Fibroblast of the aortic adventitia (primary cell): ENCODE measurements at places on chromosomes 7 and 10. TPM values are rescaled to one million over a fixed set of nuclear protein-coding genes. Genes with fewer than 3 reads are reported as not detected.

DNA sequence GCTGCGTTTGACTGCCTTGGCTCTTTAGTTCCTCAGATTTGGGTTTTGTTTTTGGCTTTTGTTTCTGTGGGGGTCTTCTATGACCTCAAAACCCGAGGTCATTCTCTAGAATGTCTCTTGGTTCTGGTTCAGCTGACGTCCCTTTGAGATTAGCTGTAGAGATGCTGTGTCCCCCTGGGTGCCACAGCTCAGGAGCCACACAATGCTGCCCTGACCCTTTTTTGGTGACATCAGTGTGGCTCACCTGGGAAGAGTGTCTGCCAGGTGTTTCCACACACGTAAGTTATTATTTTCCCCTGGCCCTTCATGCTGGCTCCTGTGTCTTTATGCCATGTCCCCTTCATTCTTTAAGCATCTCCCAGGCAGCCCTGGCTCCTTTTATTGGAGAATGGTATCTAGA lies 89.8 kb upstream of the DDC start:
- DNase-seq, result no peak

The COL13A1 gene
- total RNA-seq, result 6.0 and 10.7 TPM in 2 replicates

DNA sequence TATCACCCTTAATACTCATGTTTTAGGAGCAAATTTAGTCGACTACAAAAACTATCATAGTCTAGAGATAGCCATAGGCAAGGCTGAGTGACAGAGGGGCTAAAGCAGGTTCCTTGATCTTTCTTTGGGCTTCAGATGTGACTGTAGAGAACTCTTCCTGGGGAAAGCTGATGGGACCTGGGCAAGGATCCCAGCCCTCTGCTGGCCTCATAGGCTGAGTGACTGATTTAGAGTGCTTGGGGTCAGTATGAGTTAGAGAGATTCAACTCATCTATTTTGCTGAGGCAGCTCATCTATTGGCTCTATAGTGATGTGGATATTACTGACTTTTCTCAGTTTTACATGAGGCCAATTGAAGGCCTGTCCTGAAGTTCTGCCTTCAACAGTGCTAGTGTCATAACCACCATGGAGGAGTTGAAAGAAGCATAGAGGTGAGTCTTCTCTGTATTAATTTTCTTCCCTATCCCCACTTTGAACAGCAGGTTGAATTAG lies 81.6 kb downstream of the SAMD9 start:
- DNase-seq, result no peak

The SH2D4B gene
- total RNA-seq, result not detected in 2 replicates

DNA sequence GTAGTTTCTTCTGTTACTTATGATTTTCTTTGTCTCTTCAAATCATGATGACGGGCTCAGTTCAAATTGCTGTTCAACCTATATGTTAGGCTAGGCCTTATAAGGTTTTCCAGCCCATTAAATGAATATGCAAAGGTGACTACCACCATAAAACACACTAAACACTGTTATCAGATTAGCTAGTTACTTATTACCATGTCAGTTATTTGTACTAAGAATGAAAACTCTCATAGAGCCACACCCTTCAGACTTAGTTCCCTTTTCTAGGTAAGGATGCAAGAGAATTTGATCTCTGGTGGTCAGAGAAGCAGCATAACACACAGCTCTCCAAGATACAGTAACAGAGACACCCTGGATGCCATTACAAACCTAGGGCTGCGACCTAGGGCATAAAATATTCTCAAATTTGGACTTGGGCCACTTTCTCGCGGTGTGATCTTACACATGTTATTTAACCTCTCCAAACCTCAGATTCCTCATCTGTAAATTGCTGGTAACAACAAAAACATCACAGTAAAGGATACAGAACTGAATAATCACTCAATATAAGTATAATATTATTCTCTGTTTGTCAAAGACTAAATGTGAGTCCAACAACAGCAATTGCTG lies 35.6 kb downstream of the ANKMY2 start:
- no peak for DNase-seq

DNA sequence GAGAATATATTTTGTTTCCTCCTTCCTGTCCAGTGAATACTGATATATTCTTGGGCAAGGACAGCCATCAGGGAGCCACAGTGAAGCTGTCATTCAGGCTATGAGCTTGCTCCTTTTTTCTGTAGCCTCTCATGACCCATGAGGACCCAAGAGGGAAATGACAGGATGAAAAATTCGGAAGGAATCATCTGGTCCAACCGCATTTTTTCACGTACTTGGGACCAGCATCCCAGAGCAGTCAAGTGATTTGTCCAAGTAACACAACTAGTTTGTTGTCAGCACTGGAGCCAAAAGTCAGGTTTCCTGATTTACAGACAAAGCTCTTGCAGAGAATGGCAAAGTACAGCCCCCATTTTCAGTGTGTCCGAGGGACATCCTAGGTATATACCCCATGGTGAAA lies 47.2 kb upstream of the AGBL3 start:
- DNase-seq, result no peak

DNA sequence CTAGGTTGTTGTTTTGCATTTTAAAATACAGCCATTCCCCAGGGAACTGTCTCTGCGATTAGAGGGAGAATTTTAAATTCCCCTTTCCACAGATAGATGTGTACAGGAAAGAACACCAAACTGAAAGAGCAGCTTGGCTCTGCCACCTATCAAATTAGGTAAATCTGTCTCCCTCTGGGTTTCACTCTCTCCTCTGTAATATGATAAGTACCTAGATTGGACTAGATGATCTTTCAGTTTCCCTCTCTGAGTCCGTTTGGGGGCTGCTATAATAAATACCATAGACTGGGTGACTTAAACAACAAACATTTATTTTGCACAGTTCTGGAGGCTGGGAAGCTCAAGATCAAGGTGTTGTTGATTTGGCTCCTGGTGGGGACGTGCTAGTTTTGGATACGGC lies 186.0 kb downstream of the KIF20B start:
- DNase-seq, result no peak

DNA sequence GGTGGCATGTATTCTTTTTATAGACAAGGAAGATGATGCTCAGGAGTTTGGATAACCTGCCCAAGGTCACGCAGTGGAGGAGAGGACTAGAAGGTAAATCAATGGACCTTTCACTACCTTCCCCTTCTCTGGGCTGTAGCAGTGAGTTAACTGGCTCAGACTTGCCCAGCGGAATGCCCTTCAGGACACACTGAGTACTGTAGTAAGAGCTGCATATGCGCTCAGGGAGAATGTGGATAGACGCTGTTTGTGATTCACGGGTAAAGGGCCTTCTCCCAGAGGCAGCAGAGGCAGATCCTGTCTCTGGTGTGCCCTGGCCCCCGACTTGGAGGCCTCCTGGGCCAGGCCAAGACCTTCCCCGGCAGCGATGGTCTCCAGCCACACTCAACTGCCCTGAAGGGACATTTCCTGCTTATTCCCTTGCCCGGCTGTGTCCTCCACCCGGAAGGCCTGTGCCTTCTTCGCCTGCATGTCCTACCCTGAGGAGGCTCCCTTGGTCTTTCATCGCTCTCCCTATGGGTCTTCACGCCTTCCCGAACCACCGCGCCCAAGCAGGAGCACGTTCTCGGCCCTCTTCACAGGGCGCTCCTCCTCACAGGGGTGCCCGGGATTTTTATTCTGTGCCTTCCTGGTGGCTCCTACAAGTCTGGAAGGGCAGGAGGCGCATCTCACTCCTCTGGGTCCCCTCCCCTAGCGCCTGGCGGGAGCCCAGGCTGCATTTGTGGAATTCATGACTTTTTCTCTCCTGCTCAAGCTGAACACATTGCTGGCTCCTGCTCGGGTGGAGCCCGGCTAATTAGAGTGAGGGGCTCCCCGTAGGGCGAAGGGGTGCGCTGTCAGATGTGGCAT lies 1.8 kb upstream of the IKZF1 start:
- no peak for DNase-seq

GRCh38 chr7:157875230-157876179 lies 538.7 kb downstream of the DNAJB6 start:
- DNase-seq, result no peak

- no peak for DNase-seq
Measured at GRCh38 chr10:104085801-104086400, at the start of gene COL17A1. TSS of gene COL17A1 (minus strand) at chr10:104085880. CDS start at chr10:104080673, 5,207 bp downstream.

GRCh38 chr10:124912101-124912886 lies 29.6 kb upstream of the ZRANB1 start:
- DNase-seq, result peak; percentile 17

DNA sequence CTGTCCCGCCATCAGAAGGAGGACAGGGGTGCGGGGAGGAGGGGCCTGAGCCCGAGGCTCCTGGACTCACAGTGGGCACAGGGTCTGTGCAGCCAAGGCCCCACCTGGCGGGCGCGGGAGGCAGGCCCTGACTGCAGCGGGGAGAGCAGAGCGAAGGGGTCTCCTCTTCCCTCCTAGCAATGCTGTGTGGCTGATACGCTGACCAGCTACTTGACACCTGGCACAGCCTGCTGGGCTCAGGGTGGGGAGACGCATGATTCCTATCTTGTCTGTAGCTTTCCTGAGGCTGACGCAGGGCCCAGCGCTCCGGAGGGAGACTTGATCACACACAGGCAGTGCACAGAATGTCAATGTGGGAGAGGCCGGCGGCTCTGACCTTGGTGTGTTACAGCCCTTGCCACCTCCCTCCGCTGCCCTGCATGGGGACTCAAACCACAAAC lies 174.9 kb downstream of the ELFN1 start:
- no peak for DNase-seq

The TNS3 gene
- total RNA-seq, result 7.1 and 28.3 TPM in 2 replicates

The CDC14C gene
- not detected in 2 replicates for total RNA-seq

DNA sequence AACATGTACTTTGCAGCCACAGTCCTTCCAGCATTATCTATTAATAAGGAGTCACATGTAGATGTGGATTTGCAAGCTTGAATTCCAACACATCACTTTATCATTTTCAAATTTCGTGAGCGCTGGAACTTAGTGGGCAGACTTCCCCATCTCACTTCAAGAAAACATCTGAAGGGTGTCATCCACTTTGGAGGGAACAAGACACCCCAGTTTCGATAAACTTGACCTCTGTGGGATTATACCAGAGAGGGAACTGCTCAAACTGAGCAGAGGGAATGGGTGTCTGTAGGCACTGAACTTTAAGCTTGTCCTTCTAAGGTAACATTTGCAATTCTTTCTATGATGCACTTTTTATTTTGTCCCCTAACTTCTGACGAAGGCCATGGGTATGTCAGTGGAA lies 27.5 kb downstream of the ADRB1 start:
- DNase-seq, result no peak

The RSU1 gene
- 32.5 and 155 TPM in 2 replicates for total RNA-seq

GRCh38 chr7:158061026-158061630 lies 526.5 kb downstream of the PTPRN2 start:
- DNase-seq, result no peak

GRCh38 chr7:24975644-24976260 lies 4.2 kb downstream of the OSBPL3 start:
- no peak for DNase-seq

DNA sequence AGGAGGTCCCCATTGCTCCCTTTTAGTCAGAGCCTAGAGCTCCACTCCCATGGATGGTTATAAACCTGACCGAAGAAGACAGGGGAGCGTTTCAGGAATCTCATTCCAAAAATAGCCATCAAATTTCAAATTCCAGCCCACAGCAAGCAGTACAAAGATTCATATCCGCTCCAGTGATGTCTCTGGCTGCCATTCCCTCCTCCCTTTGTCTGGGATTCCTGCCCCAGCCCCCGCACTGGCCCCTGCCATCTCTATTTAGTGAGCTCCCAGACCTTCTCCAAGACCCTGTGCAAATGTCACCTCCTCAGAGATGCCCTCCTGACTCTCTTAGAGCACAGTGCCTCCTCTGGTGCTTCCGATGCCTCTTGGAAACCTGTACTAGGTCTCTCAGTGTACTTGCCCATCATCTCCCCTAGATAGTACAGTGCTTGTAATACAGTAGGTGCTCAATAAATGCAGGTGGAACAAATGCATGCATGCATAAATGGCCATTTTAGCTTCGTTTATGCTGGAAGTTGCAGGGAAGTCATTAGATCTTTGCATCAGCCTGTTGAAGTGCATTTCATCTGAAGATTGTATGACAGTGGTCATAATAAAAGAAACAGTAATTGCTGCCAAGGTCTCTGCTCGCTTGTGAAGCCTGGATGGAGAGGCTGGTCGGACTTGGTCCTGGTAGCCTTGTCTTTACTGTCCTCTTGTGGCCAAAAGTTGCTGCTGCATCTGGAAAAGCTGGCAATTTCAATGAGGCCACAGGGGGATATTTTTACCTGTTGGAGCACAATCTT lies 32.0 kb upstream of the HABP2 start:
- DNase-seq, result peak; percentile 82

GRCh38 chr7:101651112-101651511 lies 22.0 kb upstream of the MYL10 start:
- DNase-seq, result no peak

GRCh38 chr7:83821866-83822265 lies 172.9 kb upstream of the SEMA3E start:
- peak; percentile 16 for DNase-seq

GRCh38 chr7:7202375-7202720 lies 20.0 kb downstream of the C1GALT1 start:
- peak; percentile 45 for DNase-seq

DNA sequence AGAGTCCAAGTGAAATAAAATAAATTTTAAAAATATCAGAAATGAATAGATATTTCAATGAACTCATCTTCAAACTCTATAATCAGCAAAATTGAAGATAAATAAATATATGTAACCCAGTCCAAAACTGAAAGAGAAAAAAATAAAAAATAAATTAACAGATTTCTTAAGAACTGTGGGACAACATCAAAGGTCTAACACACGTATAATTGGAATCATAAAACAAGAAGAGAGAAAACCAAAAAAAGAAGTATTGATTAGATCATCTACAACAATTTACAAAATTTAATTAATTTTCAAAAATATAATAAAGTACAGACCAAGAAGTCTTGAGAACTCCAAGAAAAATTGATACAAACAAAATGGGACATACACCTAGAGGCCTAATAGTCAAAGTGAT lies 625.8 kb upstream of the SORCS1 start:
- DNase-seq, result no peak

- peak; percentile 63 for DNase-seq
Measured at GRCh38 chr10:79146611-79147130, 77.9 kb downstream of the ZMIZ1 start.

DNA sequence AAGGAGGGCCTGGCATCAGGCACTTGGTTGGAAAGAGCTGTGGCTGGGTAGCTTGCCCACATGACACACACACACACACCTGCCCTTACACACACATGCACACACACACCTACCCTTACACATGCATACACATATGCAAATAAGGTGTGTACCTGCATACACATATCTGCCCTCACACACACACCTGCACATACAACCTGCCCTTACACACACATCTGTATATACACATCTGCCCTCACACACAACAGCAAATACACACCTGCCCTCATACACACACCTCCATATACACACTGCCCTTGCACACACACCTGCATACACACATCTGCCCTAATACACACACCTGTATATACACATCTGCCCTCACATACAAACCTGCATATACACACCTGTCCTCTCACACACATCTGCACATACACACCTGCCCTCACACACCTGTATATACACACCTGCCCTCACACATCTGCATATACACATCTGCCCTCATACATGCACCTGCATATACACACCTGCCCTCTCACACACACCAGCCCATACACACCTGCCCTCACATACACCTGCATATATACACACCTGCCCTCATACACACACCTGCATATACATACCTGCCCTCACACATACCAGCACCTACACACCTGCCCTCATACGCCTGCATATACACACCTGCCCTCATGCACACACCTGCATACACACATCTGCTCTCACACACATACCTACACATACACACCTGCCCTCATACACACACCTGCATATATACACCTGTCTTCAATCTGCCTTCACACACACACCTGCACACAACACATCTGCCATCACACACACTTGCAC lies 82.9 kb downstream of the GRID1 start:
- no peak for DNase-seq

GRCh38 chr7:2938514-2939192 lies 94.5 kb upstream of the GNA12 start:
- DNase-seq, result no peak

The TUBAL3 gene
- not detected in 2 replicates for total RNA-seq

GRCh38 chr7:99143853-99144672 lies at the start of gene SMURF1:
TSS of gene SMURF1 (minus strand) at chr7:99144108. CDS start at chr7:99143780, 328 bp downstream.
- DNase-seq, result peak; percentile 49
